Right lung (tissue), 10 donors: ENCODE measurements at places on chromosomes 16 and 17. TPM values are rescaled to one million over a fixed set of nuclear protein-coding genes. Genes with fewer than 3 reads are reported as not detected.

- no peak for DNase-seq
Observed at GRCh38 chr17:36002631-36003030, 1.3 kb upstream of the CCL15 start.

DNA sequence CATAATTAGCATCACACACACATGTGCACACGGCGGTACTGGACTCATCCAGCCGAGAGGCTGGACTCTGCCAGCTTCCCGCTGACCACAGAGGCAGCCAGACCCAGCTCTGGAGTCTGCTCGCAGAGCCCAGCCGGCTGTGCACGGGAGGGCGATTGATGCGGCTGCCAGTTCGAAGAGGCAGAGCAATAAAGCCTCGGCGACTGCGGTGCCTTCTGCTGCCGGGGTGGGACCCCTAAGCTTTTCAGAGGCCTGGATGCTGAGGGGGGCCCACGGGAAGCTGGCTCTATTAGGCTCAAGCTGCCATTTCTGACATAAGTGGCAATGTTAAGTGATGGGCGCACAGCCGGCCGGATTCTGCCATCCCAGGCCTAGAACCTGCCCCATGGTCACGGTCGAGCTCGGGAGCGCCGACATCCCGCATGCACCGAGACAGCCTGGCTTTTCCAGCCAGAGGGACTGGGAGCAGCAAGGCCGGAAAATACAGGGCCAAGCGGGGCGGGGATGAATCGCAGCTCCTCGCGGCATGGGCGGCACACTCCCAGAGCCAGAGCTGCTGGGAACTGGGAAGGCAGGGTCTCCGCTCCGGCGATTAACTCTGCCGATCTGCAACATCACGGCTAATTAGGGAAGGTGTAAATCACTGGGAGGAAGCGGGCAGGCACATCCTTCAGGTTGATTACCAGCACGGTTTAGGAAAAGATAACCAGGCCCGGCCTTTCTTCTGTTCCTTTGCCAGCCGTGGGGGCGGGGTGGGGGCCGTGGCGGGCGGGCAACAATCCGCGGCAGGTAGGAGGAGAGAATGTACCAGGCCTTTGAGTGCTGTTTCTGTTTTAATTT is 57.7 kb downstream of the TBC1D16 start:
- no peak for DNase-seq

Gene CCDC40
- polyA plus RNA-seq: 13.6 TPM

Gene NPIPA7
- polyA plus RNA-seq: 25.9 TPM

GRCh38 chr16:46883353-46883689 is 841 bp upstream of the GPT2 start:
- no peak for DNase-seq

Gene WFDC1
- 10.4 TPM for polyA plus RNA-seq

- DNase-seq: no peak
Observed at GRCh38 chr17:18042983-18043382, 3.8 kb downstream of the GID4 start.
